AG20443 (cell line): ENCODE measurements at places on chromosomes 12 and 14.

GRCh38 chr12:52053536-52054209, 2.4 kb downstream of the NR4A1 start:
- peak; percentile 12 for DNase-seq

DNA sequence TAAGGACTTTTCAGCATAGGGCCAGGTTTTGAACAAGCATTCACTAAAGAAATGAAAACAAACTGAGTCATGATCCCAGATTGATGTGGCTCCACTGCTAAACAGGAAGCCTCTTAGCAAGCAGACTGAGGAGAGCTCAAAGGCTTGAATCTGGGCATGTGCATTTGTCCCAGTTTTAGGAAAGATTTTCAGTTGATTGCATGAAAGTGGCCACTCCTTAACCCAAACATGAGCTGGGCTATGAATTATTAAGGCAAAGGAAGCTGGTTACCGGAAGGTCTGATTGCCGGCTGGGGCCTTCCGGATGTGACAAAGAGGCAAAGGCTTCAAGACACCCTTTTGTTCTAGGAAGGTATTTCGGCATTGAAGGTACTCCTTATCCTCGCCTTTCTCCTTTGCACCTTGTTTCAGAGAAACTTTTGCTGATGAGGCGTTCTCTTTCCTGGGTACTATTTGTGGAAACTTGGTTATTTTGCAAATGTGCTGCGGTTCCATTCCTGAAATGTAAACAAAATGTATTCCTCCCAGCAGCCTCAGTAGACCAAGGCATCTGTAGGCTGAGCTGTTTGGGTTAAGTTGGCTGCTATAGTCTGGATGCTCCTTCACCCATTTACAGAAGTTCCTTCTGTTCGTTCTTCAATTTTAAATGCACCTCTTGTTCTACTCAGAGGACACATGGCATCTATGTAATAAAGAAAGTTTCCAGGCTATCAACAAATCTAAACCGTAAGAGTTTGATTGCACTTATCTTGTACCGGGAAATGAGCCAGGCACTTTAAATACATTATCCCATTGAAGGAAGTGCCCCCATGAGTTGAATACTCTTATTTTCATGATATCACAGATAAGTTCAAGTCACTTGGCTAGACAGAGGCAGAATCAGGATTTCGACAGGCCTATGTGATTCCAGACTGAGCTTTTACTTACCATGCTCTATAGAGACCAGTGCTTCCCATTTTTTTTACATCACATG, 115.6 kb upstream of the METAP2 start:
- no peak for DNase-seq

GRCh38 chr12:10205220-10205807, 7.4 kb upstream of the GABARAPL1 start:
- peak; percentile 46 for DNase-seq

DNA sequence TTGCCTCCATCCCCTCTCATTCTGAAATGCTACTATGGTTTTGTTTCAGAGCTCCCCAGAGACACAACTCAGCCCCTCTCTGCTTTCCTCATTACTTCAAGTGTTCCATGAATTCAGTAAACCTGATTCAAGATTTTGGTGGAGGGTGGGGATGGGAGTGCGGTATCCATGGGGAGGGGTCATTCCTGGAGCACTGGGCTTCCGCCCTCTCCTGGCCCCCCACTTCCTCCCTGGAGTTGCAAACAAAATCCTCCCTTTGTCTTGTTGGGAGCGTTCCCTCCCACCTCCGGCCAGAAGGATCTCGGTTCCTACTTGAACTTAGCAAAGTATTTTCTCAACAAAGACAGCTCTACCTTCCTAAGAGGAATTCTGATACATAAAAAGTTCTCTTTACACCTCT, 71.8 kb upstream of the LTA4H start:
- DNase-seq: no peak

GRCh38 chr14:75418850-75419768, 8.7 kb upstream of the JDP2 start:
- no peak for DNase-seq

DNA sequence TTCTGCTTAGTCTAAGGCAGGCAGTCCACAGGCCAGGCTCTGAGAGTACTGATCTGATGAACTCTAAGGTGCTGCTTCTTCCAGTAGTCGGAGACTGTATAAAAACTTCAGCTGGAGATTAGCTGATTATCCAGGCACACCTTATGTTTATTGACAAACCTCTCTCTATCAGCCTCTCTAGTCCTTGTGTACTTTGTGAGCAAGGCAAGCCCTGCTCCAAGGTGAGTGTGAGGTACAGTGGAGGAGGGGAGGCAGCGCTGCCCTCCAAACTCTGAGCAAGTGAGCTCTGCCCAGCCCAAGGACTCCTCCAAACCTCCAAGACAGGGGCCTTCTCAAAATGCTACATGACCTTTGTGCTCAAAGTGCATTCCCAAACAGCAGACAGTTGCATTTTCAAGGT, 95.9 kb upstream of the CDKN3 start:
- DNase-seq: no peak

GRCh38 chr14:76986231-76986565, 42.3 kb downstream of the IRF2BPL start:
- no peak for DNase-seq

- DNase-seq: peak; percentile 9
Measured at GRCh38 chr14:67270145-67270753, 29.0 kb downstream of the PALS1 start.

- DNase-seq: no peak
Measured at GRCh38 chr14:36791402-36791801, 129.7 kb downstream of the PAX9 start.

DNA sequence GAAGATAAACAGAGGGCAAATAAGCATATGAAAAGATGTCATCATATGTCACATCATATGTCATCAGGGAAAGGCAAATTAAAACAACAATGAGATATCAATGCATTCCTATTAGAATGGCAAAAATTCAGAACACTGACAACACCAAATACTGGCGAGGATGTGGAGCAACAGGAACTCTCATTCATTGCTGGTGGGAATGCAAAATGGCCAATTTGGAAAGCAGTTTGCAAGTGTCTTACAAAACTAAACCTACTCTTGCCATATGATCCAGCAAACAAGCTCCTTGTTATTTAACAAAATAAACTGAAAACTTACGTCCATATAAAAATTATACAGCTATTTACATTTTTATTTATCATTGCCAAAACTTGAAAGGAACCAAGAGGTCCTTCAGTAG, 32.7 kb downstream of the CPM start:
- DNase-seq: no peak

DNA sequence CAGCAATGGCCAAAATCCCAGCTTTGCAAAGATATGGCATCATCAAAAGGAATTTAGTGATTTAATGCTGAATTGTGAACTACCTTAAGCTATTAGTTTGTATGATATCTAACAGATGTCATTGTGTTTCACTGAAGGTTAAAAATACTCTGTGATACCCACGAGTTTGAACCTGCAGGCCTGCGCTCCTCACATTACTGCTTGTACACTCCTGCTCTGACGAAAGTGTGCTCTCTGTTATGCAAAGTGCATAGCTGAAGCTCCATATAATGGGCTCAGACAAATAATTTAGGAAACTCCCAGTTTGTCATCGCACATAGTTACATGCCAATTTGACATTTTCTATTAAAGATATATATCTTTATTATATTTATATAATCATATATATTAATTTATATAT, 52.2 kb downstream of the SPPL3 start:
- no peak for DNase-seq

DNA sequence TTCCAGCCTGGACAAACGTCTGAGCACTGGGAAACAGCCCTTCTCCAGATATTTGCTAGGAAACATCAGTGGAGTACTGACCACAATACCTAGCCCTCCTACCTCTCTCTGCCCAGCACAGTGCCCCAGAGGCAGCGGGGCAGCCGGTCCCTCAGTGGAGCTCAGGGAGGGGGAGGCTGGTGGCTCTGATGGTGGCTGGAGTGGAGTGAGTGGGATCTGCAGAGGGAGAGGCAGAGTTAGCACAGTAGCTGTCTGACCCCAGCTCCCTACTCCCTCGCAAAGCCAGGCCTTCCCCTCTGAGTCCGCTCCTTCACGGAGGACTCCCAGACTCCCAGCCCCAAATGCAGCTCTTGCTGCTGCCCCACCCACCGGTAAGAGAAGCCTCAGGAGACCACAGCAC, 30.0 kb downstream of the NCKAP5L start:
- DNase-seq: no peak

GRCh38 chr12:71686658-71687025, 760 bp downstream of the TMEM19 start:
- no peak for DNase-seq

DNA sequence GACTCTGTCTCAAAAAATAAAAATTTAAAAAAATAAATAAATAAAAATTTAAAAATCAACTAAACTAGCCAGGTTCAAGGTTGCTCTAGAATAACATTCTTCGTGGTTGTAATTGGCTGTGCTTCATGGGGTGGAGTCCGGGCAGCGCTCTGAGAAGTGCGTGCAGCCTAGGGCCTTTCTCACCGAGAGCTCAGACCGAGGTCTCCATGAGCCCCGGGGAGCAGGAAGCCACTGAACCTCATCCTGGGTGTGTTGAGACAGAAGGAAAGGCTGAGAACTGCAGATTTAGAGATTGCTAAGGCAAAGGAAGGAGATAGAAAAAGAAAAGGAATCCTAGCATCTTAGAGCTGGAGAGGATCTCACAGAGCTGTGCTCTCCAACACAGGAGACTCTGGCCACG, 14.7 kb downstream of the P2RX4 start:
- DNase-seq: peak; percentile 7

DNA sequence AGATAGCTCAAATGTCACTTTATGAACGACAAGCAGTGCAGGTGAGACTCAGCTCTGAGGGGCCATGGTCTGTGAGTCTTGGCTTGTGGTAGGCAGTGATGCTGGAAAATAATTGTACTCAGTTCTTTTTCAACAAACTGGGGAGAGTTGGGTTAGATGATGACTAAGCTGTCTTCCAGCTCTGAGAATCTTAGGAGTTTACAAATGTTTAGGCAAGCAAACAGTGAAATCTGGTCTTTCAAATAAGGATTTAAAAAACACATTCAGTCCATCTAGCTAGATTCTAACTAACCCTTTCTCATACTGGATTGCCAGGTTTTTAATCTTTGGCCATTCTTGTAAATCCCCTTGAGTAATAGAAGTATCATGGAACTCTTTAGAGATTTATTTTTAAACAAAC, 3.4 kb downstream of the PHC1 start:
- DNase-seq: no peak

DNA sequence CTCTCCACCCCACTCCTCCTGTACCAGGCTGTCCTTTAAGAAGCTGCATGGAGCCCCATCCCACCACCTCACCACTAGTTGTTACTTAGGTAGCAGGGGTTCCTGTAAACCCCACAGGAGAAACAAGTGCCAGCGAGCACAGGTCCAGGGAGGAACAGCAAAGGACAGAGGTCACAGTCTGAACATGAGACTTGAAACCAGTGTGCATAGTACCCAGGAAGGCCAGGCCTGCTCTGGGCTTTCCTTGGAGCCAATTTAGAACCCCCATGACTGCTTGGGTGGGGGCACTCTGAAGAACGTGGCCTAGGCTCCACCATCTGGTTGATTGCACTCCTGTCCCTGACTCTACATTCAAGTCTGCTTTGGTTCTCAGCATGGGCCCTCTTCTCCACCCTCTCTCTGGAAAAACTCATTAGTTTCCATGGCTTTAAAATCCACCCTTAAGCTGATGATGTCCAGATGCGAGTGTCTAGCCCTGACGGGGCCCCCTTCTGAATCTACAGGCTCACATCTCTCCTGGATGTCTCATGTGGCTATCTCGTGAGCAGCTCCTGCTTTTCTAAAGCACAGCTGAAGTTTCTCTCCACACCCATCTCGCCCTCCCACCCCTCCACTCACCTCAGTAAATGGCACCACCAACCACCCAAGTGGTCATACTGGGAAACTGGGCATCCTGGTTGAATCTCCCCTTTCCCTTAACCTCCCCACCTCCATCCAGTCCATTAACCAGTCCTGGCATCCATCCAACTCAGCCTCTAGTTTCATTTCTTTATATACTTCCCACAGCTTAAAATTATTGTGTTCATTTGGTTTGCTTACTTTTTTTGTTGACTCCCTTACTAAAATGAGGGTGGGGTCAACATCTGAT, 8.4 kb downstream of the KRT3 start:
- DNase-seq: no peak

DNA sequence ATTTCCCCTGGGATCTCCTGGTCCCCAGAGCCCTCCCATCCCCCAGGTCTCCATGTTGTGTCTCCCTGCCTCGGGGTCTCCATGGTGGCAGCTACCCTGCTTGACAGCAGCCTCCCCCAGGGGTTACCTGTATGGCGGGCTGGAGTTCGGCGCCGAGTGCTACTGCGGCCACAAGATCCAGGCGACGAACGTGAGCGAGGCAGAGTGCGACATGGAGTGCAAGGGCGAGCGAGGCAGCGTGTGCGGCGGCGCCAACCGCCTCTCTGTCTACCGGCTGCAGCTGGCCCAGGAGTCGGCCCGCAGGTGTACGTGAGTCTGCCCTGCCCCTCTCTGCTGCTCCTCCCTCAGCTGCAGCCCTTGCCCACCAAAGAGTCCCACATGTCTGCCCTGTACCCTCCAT, 80.9 kb downstream of the WSCD2 start:
- no peak for DNase-seq

DNA sequence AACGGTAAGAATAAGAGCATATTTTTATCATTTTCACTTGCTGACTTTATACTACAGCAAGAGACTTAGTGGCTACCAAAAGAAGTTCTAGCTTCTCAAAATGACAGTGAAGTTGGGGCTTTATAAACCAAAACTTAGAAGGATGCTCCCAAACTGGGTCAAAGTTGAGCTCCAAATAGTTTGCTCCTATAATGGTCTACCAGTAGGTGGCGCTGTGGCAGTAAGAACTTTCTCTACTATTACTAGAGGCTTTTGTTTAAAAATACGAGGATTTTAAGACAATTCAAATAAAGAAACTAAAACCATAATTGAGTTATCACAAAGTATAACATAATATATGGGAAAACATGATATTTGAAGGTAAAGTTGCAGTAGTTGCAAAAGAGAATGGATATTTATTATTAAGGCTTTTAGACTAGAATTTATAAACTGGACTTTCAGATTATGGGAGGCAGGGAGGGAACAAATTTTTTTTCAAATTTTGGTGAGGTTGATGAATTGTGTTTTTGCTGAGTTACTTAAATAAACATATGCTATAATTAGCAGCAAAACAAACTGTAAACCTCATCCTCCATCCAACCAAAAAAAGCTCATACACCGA, 75.0 kb downstream of the TGFB3 start:
- DNase-seq: peak; percentile 70

- peak; percentile 29 for DNase-seq
Measured at GRCh38 chr12:131882804-131883520, 11.5 kb upstream of the ULK1 start.

DNA sequence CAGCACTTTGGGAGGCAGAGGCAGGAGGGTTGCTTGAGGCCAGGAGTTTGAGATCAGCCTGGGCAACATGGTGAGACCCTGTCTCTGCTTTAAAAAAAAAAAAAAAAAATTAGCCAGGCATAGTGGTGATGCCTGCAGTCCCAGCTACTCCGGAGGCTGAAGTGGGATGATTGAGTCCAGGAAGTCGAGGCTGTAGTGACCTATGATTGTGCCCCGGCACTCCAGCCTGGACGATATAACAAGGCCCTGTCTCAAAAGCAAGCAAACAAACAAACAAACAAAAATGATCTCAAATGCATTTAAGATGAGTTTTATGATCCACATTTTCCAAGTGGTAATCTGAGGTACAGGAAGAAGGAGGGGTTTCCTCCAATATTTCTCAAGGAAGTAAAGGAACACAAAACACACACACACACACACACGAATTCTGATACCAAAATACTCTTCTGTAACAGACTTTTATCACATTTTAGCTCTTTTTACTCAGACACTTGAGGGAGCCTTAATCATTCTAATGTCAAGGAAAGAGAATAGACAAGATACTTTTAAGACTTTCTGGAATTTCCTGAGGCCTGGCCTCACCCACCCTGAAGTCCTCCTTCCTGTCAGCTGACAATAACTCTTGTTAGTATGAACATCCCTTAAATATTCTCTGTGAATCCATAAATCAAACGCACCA, 44.4 kb upstream of the CERS5 start:
- no peak for DNase-seq
